ENCODE measurements at places on chromosomes 4 and X.

- no peak for DNase-seq
These were observed 53.3 kb downstream of the CAMK2D start for GRCh38 chr4:113708250-113708649.

DNA sequence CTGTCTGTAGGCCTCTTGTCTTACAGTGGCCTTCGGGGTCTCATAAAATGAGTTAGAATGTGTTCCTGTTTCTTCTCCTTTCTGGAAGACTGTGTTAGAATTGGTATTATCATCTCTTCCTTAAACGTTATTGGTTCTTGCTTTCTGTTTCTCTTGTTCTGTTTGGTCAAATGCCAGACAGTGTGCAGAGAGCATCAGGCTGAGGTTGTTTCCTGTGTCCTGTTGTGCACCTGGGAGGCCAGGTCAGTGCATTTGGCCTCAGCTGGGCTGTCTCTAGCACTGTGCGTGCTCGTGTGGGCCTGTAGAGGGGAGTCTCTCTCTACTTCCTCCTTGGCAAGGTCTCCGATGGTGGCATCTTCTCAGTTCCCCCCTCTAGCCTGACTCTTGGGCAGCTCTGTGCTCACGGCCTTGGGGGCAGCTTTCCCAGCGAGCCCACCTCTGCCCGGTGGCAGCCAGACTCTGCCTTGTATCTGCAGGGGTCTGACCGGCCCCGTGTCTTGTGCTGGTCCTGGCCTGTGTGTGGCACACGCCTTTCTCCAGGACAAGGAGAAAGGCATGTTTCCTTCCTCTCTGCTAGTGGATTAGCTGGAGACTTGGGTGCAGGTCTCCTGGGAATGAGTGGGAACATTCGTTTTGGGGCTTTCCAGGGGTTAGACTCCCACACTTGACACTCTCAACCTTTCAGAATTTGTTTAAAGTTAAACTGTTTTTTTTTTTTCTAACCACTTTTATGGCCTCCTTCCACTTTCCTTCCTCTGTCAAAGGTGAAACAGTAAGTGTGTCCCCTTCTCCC is 62.3 kb downstream of the FAM193A start:
- no peak for DNase-seq

DNA sequence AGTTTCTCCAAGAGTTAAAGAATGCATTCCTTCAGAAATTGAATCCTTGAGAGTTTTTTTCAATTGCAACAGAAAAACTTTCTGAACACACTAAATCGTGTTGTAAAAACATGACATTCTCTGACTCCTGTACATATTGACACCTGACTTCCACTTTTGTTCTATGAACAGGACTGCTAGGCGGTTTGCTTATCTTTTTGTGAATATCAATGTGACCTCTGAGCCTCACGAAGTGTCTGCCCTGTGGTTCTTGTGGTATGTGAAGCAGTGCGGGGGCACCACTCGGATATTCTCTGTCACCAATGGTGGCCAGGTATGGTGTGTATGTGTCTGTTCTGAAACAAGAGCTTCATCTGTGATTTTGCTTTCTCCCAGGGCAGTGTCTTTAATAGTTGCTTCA is 71.9 kb downstream of the MAOA start:
- DNase-seq = no peak

GRCh38 chr4:156820931-156821330 is 150.7 kb downstream of the PDGFC start:
- no peak for DNase-seq

DNA sequence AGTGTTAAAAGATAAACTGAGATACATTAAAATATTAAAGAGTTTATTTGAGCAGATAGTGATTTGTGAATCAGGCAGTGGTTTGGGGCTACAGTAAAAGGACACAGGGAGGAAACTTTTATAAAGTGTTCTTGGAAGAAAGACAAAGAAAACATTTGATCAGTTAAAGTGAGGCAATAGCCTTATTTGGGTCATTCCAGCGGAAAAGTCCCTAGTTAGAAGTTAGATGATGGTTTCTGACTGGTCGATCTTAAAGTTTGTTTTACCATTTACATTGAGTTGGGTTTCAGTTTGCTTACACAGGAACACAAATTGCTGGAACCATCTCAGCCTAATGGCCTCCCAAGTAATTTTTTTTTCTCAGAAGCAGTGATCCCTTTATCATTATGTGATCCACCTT is 69.7 kb downstream of the PPP1R2C start:
- no peak for DNase-seq

DNA sequence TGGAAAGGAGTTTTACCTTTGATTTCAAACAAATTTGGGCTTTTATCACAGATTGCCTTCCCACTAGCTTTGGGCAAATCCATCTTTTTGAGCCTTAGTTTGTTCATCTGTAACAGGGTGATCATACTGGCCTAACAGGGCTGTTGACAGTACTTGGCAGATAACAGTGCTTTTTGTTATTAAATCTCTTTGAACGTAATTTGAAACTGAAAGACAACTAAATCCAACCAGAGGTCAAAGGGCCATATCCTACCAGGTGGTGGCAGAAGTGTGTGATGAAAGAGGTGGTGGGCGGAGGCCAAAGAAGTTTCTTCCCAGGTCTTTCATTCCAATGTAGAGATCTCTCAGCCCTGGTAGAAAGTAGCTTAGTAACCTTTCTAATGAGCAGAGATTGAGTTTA is 35.2 kb upstream of the TADA2B start:
- DNase-seq = no peak

GRCh38 chr4:111678908-111679307 is 466.3 kb upstream of the FAM241A start:
- no peak for DNase-seq

DNA sequence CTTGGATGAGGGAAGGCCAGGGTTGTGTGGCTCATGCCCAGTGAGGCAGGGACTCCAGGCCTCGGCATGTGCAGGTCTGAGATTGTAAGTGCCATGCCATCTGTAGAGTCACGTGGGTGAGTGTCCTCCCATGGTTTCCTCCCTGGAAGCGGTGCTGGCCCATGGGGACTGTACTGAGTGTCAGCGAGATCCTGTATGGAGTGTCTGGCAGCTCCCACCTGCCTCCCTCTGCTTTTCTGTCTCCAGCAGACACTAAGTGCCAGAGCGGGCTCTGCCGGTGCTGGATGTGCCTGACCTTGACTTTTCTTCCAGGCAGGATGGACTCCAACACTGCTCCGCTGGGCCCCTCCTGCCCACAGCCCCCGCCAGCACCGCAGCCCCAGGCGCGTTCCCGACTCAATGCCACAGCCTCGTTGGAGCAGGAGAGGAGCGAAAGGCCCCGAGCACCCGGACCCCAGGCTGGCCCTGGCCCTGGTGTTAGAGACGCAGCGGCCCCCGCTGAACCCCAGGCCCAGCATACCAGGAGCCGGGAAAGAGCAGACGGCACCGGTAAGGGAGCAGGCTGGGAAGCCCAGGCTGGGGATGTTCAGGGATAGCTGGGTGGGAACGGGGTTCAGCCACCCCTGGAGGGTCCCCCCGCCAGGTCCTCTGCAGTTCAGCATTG is 7.6 kb downstream of the WFS1 start:
- DNase-seq = no peak

DNA sequence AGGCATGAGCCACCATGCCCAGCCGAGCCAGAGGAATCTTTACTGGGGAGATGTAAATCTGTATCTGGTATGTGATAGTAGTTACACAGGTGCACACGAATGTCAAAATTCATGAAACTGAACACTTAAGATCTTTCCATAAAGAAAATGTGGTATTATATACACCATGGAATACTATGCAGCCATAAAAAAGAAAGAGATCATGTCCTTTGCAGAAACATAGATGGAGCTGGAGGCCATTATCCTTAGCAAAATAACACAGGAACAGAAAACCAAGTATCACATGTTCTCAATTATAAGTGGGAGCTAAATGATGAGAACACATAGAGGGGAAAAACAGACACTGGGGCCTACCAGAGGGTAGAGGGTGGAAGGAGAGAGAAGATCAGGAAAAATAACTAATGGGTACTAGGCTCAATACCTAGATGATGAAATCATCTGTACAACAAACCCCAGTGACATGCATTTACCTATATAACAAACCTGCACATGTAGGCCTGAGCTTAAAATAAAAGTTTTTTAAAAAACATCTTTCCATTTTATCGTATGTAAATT is 7.8 kb downstream of the TMEM156 start:
- DNase-seq = no peak

GRCh38 chr4:14928035-14928434 is 74.2 kb upstream of the CPEB2 start:
- DNase-seq = no peak

- DNase-seq = no peak
These were observed 19.3 kb upstream of the ADD1 start for GRCh38 chr4:2824329-2824835.

DNA sequence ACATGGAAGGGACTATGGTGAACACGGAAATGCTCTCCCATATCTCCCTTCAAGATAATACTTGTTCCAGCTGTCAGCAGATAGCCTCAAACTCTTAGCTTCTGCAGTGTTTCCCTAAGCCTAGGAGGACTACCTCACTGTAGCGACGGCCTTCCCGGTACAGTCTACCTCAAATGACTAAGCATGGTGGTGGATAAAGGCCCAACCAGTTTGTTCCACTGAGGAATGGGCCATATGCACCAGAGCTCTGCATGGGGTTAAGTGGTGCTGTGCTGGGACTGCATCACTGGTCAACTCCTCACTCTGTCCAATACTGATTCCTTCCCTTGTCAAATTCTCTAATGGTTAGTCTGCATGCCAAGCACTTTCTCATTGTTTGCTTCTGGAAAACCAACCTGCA is 119.6 kb upstream of the GNPDA2 start:
- no peak for DNase-seq
